Stimulated activated CD4-positive, alpha-beta T cell treated with anti-CD3 and anti-CD28 coated beads, Interleukin-4, amount 100 ng/mL, for 24 hours (primary cell): ENCODE measurements at places on chromosomes 7 and 10.

DNA sequence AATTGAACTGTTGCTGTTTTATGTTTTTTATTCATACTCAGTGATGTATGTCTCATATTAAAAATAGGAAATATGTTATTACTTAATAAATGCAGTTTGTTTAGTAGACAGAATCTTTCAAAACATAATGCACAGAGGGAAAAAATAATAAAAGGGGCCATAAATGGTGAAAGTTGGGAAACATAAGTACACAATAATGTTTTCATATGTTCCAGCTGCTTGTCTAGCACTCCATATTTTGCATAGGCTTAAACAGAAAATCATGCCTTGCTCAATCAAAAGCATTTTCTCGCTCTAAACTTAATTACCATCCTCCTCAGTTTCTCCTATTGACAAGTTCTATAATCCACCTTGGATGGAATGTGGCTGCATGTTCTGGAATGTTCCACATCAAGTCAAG, 333.2 kb downstream of the PLXNA4 start:
- DNase-seq: no peak

DNA sequence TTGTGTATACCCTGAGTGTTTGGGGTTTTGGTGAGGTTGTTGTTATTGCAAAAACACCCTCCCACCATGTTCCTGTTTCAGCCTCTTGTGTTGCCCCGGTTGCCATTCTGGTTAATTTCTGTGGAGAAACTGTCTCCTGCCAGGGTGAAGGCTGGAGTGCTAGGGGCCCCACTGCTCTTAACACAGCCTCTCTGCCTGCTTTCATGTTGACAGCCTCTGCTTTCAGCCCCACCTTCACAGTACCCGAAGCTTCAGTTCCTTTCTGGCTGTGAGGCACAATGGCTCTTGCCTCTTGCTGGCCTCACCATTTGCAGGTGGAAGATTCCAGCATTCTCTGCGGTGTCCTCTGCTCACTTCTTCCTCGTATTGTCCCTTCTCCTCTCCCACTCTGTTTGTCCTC, 19.2 kb downstream of the SLC18A2 start:
- DNase-seq: no peak

GRCh38 chr10:95266674-95267095, 24.1 kb downstream of the PDLIM1 start:
- no peak for DNase-seq

DNA sequence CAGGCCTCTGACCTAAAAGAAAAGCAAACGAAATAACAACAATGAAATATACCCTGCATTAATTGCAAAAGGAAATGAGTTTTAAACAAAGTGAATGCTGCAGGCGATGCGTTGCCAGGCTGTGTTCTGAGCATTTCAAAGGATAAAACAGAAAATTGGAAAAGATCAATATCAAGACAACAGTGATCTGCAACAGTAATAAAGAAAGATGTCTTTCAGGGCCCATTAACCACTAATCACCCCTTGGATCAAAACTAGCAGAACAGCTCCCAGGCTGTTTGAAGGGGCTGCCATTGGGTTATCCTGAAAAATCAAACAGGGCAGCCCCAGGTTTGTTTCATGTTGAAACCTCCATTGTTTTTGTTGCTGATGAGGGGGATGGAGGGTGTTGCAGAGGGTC, 219.2 kb downstream of the FGFR2 start:
- DNase-seq: no peak

DNA sequence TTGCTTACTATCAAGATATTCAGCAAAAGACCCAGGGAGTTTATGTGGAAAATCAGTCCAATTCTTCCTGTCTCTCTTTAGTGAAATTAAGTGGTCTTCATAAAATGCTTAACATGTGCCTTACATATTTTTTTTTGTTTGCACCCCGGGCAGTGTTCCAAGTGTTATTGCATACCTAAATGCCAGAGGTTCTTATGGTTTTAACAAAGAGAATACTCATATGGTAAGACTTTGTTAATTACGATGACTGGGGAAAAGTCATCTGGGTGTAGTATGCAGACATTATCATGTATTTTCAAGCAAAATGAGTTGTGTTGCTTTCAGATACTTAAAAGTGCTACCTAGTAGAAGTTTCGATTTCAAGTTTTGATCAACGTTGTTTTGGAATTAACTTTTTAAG, 82.6 kb downstream of the PRKG1 start:
- no peak for DNase-seq

DNA sequence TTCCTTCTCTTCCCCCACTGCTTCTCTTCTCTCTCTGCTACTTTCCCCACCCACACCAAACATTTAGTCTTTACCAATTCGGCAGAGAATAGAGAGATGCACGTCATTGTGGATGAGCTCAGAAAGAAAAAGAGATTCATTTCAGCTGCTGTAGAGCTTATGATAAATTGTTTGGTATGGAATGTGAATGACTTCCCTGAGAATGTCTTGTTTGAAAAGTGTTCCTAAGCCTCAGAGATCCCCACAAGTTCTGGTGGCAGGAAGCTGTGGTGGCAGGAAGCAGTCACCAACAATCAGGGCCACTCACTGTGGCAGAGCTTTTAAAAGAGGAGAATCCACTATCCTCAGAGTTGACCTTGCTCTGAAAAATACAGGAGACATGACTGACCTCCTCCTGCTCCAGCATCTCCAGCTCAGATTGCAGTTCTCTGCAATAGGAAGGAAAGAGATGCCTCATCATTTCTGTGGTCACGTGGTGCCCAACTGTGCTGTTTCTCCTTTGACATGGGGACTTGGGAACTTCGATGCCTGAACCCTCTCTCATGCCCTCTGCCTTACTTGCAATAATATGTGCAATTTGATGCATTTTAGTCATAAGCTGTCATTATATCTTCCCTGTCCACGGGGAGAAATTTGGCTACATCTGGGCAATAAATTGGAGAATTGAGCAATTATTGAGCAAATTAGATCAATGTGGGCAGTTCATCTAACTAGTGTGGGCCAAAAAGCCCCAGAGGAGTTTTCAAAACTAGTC, 76.5 kb downstream of the BMPER start:
- no peak for DNase-seq

DNA sequence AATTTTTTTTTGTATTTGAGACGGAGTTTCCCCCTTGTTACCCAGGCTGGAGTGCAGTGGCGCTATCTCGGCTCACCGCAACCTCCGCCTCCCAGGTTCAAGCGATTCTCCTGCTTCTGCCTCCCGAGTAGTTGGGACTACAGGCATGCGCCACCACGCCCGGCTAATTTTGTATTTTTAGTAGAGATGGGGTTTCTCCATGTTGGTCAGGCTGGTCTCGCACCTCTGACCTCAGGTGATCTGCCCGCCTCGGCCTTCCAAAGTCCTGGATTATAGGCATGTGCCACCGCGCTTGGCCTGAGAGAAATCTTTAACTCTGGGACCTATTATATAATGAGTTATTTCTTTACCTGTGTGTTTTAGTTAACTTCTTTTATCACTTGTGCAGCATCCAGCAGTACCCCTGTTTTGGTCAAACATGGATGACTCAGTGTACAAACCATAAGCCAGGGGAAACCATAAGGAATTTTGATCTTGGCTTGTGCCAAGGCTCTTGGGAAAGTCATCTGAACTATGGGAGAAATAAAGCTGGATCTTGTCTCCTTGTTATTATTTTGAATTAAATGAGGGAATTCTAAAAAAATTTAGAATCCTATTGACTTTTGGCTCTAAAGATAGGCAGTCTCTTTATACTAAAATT, 23.6 kb upstream of the ZRANB1 start:
- DNase-seq: no peak

- no peak for DNase-seq
These were observed 5.2 kb downstream of the CLIP2 start for GRCh38 chr7:74294191-74294998.

GRCh38 chr7:105916603-105917002, 40.2 kb upstream of the ATXN7L1 start:
- no peak for DNase-seq

DNA sequence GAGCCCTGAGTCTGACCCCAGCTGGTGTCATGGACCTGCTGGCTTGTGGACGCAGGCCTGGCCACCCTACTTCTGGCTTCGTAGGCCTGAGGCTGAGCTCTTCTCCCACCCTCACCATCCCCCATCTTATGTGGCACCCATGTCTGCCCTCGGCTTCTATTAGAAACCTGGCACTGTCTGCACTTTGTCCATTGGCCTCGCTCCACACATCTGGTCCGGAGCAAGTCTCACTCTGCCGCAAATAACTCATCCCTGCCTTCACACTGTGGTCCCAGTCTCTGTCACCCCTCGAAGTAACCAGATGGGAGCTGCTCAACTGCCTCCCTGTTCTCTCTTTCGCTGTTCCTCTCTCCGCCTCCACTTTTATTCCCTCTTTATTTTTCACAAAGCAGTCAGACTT, 78.6 kb downstream of the TRRAP start:
- no peak for DNase-seq

GRCh38 chr10:44385696-44386441, 972 bp upstream of the CXCL12 start:
- DNase-seq: no peak

GRCh38 chr10:3198900-3199299, 26.3 kb upstream of the PITRM1 start:
- no peak for DNase-seq

DNA sequence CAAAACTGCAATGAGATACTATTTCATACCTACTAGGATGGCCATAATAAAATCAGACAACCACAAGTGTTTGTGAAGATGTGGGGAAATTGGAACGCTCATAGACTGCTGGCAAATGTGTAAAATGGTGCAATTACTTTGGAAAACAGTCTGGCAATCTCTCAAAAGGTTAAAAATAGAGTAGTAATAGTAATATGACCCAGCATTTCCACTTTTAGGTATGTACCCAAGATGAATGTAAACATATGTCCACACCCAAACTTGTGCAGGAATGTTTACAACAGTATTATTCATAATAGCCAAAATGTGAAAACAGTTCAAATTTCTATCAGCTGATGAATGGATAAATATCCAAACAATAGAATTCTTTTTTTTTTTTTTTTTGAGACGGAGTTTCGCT, 731.6 kb upstream of the ANKRD30A start:
- no peak for DNase-seq

DNA sequence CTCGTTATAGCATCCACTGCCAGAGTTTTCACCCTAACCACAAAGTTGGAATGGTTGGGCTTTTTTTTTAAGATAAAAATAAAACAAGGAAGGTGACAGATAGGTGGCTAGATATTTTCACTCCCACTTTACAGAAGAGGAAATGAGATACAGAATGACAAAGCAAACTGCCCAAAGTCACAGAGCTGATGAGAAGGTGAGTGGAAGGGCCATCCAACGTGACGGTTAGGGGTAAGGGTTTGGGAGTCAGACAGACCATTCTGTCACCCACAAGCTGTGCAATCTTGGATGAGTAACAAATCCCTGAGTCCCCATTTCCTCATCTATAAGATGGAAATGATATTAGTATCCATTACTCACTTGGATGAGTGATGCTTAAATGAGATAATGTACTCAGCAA, 106.9 kb upstream of the PDLIM1 start:
- no peak for DNase-seq

DNA sequence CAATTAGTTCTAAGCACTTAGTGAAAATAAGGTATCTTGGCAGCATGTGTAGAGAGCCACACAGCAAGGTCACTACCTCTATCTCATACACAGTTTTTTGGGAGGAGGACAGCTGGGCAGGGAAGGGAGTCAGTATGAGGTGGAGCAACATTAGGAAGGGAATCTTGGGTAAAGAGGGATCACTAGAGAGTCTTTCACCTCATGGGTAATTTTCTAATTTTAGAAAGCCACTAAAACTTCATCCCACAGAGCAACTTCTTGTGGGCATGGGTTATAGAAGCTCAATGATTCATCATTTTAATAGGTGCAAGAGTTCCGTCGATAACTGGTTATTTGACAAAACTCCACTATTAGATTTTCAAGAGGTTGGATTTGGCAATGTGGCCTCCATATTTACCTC, 2.5 kb downstream of the NRAP start:
- no peak for DNase-seq

GRCh38 chr7:132244903-132245480, 331.3 kb downstream of the PLXNA4 start:
- no peak for DNase-seq

- DNase-seq: no peak
These were observed 151.2 kb upstream of the PCBD1 start for GRCh38 chr10:71039551-71039950.

GRCh38 chr10:73732426-73732825, 11.7 kb upstream of the SEC24C start:
- no peak for DNase-seq

GRCh38 chr7:139711991-139712743, 65.6 kb downstream of the HIPK2 start:
- no peak for DNase-seq

- DNase-seq: no peak
These were observed 59.8 kb downstream of the ENTPD1 start for GRCh38 chr10:95815701-95816240.

DNA sequence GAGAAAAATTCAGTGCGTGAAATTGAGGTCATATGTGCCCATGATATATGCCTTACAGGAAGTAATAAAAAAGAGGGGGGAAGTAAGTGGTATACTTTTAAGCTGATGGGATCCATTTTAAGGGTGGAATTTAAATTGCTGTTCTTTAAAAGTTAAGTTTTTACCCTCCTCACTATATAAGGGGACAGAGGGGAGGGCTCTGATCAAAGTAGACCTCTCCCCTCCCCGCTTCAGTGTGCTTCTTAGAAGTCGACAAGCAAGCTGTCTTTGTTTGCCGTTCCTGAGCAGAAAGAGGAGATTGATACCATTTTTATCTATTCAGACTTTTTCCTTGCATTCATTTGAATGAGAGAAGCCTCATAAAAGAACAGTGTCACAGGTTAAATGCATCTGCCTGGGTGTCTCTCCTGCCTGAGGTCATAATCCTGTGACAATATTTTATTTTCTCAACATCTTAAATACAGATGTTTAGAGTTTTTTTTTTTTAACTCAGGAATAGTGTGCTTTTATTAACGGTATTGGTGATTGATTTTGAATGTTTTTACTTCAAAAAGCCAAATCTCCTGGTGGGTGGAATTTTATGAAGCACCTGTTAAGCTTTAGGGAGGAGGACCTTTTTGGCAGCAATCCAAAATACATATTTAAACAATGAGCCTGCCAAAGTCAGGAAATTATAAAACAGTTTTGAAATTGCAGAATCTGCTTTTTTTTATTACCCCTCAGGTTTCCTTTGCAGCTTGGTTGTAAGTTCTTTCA, 141.7 kb downstream of the KAT6B start:
- DNase-seq: no peak

DNA sequence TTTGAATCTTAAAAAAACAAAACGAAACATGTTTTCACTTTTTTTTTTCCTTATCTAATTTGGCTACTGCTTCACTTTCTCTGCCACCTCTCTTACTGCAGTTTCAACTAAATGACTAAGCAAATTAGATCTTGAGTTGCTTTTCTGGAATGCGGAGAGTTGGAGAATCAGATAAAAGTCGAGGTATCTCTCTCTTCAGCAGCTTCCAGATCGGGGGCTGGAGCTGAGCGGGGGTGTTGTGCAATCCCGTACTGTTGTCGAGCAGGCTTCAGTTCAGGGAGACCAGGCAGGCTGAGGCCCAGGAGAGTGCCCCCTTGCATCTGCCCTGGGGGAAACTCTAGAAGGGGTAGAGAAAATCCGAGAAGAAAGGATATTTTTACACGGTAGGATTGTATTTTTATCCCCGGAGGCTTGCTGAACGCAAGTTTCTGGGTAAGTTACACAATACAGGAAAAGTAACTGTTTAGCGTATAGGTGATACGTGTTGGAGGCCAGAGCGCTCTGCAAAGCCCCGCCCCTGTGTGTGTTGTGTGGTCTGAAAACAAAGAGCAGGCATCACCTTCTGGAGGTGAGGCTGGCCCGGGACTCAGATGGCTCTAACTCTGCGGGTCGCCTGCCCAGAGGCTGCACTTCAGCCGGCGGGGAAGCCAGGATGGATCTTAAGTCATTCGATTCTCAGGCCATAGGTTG, 116.6 kb downstream of the KLF6 start:
- peak; percentile 58 for DNase-seq

- DNase-seq: no peak
These were observed 18.8 kb upstream of the PPP1R9A start for GRCh38 chr7:94888551-94888950.
